Posterior vena cava (tissue), 2 donors: ENCODE measurements at places on chromosomes 2 and 18.
A peak's percentile ranks its signal among the peaks of the same experiment; 100 is the strongest.

- no peak for DNase-seq
Observed at GRCh38 chr2:134282629-134283400, 28.9 kb downstream of the MGAT5 start.

DNA sequence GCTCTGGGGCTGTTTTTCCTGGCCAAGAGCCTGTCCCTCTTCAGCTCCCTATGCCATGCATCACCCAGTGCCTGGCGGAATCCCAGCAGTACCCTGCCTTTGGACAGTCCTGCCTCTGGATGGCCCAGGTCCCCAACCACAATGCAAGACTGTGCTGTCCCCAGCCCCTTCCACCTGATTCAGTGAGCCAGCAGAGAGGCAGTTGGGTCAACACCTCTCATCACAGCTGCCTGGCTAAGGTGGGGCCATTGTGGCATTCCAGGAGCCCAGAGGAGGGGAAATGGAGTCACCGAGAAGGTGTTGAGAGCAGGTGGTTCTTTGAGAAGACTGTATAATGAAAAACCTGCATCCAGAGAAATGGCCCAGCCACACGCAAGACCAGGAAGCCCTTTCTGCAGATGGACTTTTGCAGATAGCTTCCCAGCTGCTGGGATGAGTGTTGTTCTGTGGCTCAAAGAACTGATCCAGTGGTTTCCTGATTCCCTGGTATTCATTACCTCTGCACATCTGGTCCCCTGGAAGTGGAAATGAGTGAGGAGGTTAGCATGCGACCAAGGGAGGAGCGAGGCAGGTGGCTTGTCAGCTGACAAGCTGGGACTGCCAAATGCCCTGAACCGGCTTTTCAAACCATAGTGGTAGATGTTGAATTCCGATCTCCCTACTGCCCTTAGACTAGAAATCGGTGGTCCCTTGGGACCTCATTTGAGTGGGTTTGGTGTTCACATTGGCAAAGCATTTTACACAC lies 1.7 kb upstream of the ASPRV1 start:
- DNase-seq: peak; percentile 56

DNA sequence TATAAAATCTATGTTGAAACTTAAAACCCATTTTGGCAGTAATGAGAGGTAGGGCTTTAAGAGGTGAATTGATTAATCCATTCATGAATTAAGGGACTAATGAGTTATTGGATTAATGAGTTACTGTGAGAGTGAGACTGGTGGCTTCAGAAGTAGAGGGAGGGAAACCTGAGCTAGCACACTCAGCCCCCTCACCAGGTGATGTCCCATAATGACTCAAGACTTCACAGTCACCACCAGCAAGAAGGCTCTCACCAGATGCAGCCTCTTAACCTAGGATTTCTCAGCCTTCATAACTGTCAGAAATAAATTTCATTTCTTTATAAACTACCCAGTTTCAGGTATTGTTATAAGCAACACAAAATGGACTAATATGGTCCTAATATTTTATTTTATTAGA lies 621.7 kb upstream of the ACVR2A start:
- DNase-seq: no peak

DNA sequence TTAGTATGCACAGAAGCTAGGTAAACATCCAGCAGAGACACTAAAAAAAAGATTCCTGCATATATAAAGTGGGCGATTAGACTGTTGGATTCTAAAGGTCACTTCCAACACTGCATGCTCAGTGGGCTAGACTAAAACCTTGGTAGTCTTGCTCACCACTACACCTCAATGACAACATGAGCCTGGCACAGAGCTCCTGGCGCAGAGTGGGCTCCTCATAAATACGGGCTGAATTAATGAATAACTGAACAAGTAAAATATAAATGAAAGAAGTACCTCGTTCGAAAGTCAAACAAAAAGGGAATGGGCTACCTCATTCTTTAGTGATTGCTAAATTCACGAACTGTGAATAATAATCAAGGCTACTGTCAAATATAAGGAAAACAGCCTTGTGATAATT lies 185.3 kb downstream of the STK39 start:
- DNase-seq: no peak

- no peak for DNase-seq
Observed at GRCh38 chr2:128593518-128593878, 274.8 kb upstream of the HS6ST1 start.
